Activated CD4-positive, alpha-beta T cell treated with anti-CD3 and anti-CD28 coated beads for 24 hours (primary cell): ENCODE measurements at places on chromosomes 11 and 22.

- DNase-seq, result no peak
Observed at GRCh38 chr22:25101501-25101900, 98.2 kb upstream of the CRYBB3 start.

- no peak for DNase-seq
Observed at GRCh38 chr11:77444261-77444660, 29.6 kb downstream of the PAK1 start.

DNA sequence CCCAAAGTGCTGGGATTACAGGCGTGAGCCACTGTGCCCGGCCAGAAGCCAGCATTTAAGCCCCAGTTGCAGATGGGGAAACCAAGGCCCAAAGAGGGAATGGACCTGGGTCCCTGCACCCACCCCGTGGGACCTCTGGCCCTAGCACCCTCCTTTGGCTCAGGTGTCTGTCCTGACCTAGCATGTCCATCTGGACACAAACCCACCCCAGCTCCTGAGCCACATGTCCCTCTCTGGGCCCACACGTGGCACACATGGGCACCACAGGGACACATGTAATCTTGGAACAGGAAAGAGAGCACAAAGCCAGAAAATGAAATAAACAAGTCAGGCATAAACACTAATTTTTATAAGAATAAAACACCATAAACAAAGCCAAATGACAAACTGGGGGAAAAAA lies 9.6 kb downstream of the GGT5 start:
- DNase-seq, result no peak

- DNase-seq, result no peak
Observed at GRCh38 chr22:39283322-39284141, 35.9 kb downstream of the RPL3 start.
